ENCODE measurements at places on chromosomes 16 and 17. TPM values are rescaled to one million over a fixed set of nuclear protein-coding genes. Genes with fewer than 3 reads are reported as not detected.
A peak's percentile ranks its signal among the peaks of the same experiment; 100 is the strongest.

GRCh38 chr17:31398381-31399311, 7.2 kb downstream of the RAB11FIP4 start:
- no peak for DNase-seq

- no peak for DNase-seq
Observed at GRCh38 chr17:80109713-80110446, 8.5 kb downstream of the GAA start.

GRCh38 chr16:31421587-31421986, 6.6 kb downstream of the COX6A2 start:
- DNase-seq: peak; percentile 62

RGS9 gene
- total RNA-seq: 2.6 TPM

DNA sequence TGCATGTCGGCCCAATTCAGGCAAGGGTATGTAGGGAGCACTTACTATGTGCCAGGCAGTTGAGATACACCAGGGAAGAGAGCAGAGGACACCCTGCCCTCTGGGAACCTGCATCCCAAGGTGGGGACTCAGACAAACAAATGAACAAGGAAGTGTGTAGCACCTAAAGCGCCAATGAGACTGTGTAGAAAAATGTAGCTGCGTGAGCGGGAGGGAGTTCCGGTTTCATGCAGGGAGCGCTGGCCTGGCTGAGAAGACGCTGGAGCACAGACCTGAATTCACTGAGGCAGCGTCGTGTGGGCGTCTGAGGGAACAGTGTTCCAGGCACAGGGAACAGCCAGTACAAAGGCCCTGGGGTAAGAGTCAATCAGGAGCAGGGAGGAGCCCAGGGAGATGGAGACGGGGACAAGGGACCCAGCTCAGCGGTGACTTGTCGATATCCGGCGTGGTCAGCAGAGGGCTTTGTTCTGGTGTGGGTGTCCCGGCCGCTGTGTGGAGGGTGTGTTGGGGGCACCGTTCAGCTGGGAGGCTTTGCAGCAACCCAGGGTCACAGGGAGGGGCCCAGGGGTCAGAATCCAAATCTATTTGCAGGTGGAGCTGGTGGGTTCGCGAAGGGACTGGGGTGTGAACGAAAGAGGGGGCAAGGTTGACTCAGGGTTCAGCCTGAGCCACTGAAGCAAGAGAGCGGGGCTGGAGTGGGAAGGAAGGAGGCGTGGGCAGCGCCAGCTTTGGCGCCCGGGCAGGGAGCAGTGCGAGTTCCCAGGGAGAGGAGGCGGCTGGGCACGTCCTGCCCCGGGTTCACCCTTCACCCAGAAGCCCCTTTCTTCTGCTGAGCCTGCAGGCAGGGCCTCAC, 17.8 kb upstream of the OSGIN1 start:
- DNase-seq: no peak

DNA sequence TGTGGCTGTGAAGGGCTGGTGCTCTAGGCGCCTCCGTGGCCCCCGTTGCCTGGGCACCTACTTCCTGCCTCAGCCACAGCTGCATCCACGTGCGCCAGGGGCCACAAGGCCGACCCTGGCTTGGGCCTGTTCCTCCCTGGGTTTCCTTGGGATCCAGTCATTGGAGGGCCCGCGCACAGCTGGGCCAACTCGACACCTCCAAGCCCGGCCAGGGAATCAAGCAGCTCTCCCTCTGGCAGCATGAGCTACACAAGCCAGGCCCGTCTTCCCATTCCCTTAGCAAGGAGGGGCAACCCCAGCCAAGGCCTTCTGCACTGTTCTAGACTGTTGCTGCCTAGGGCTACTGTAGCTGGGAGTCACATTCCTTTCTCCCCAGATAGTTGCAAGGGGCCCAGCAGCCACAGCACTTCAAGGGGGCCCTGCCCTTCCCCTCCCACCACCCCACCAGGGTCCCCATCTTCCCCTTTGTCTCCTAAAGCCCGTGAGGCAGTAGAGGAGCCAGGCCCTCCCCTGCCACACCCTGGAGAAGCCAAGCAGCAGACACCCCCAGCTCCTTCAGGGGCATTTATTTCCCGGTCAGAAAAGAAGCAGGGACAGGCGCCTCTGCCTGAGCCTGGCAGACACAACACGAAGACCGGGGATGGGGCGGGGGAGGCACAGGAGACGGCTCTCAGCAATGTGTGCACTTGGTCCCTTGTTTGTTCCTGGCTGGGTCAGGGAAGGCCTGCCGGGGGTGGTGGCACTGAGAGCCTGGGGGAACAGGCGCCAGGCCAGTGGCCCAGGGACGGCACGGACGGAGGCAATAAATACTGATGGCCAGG, 3.8 kb downstream of the ARHGDIA start:
- DNase-seq: no peak

ADGRG3 gene
- total RNA-seq: not detected

DNA sequence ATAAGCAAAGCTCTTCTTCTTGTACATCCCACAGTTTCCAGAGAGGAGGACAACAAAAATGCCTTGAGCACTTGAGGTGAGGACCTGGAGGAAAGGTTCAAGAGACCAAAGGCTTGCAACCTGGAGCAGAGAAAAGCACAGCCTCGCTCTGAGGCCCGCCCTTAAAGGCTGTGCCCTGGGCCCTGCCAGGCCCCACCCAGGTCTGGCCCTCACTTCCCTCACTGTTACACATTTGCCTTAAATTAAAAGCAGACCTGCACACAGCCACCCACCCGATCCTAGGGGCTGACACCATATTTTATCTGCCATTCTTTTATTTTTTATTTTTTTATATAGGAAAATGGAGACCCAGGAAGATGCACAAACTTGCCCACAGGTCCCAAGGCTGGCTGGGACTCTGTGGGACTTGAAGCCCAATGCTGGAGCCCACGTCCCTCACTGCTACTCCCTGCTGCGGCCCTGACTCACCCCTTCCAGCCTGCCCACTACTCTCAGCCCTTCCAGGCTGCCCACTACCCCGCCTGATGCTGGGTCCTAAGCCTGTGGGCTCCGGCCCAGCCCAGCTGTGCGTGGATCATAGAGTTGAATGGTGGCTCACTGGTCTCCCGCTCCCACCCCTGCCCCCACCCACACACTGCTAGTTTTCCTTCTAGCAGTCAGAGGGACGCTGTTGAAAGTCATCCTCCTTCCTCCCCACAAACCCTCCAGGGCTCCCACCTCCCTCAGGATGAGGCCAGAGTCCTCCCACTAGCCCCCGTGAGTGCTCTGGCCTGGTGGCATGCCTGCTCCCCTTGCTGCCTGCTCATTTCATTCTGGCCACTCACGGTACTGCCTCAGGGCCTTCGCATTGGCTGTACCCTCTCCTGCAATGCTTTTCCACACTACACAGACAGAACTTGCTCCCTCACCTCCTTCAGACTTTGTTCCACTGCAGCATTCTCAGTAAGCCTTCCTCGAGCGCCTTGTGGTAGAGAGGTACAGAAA, 77.6 kb upstream of the MED9 start:
- no peak for DNase-seq

DNA sequence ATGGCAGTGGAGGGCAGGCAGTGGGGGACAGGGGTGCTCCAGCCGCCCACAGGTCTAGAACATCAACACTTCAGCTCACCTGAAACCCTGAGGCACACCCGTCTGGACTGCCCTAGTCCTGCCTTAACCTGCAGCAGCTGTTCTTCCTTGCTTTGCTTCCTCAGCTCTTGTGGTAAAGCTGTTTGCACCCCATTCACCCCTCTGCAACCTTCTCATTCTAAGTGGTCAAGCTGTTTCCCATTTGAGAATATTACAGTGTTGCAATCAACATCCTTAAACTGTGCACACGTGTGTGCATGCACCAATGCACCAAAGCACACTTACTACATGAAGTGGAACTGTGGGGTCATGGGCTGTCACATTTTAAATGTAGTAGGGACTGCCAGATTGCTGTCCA, 32.4 kb downstream of the SCNN1B start:
- DNase-seq: no peak

MT1A gene
- not detected for total RNA-seq

DNA sequence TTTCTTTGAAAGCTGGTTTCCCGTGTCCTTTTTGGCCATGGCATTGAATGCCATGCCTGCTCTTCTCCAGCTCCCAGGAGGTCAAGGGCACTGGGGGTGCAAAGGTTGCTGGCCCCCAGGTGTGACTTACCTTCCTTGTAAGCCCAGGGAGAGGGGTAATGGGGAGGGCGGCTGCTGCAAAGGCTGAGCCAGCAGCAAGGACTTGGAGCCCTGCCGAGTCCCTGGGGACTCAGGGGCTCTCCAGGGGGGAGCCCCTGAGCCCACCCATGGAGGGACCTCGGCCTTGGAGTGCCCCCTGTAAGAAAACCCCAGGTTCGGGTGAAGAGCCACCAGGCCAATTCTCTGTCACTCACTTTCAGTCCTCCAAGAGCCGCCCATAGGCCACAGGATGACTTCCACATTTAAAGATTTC, 5.9 kb upstream of the CCL22 start:
- no peak for DNase-seq

GRCh38 chr16:85650135-85650843, 37.2 kb downstream of the GSE1 start:
- DNase-seq: no peak

DNA sequence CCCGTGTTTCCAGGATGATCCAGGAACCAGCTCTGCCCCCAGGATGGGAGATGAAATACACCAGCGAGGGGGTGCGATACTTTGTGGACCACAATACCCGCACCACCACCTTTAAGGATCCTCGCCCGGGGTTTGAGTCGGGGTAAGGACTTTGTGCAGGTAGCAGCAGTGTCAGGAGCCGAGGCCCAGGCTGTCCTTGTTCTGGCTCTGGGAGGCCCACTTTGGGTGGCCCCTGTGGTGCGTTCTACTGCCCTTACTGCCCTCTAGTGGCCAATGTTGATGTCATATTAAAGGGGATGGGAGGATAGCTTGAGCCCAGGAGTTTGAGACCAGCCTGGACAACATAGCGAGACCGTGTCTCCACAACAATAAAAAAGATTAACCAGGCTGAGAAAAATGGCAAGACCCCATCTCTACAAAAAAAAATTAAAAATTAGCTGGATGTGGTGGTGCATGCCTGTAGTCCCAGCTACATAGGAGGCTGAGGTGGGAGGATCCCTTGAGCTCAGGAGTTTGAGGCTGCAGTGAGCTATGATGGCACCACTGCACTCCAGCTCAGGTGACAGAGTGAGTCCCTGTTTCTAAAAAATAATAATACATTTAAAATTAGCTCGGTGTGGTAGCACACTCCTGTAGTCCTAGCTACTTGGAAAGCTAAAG, 20.9 kb upstream of the CLEC18A start:
- peak; percentile 21 for DNase-seq

GRCh38 chr16:82630219-82630618, 3.5 kb downstream of the CDH13 start:
- no peak for DNase-seq

- no peak for DNase-seq
Observed at GRCh38 chr17:50439008-50439407, 13.0 kb downstream of the ACSF2 start.

OTOP3 gene
- total RNA-seq: not detected

- DNase-seq: no peak
Observed at GRCh38 chr17:49132699-49133364, at the start of gene B4GALNT2. B4GALNT2 (plus strand) TSS chr17:49132769; CDS start chr17:49132793, 24 bp downstream.

HCRT gene
- total RNA-seq: not detected

KRTAP4-4 gene
- not detected for total RNA-seq

Measured in CD8-positive, alpha-beta memory T cell (primary cell).